ENCODE measurements at places on chromosomes 11 and 22.

- DNase-seq, result no peak
Measured at GRCh38 chr11:66888282-66888681, 31.4 kb downstream of the LRFN4 start.

DNA sequence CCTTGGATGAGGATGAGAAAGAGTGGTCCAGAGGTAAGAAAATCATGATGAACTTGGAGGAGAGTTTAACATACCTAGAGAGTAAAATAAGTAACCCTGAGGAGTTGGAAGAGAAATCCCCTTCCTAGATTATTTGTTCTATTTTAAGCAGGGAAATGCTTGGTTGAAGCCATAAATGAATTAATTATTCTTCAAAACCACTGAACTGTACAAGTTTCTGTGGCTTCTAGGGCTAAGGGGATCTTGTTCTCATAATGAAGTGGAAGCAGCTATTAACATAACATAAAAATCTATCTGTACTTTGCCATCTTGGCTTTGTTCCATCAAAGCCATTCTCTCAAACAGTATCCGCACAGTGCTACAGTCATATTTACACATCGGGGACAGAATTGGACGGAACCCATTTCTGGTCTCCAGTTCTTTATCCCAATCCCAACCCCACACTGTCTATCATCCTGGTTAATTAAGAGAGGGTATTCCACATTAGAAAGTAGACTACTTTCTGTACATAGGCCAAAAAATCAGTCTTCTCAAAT lies 14.5 kb upstream of the ARHGAP42 start:
- DNase-seq, result no peak

GRCh38 chr11:100010393-100010792 lies 676.7 kb upstream of the ARHGAP42 start:
- DNase-seq, result no peak

GRCh38 chr11:74050465-74050864 lies 41.6 kb upstream of the UCP3 start:
- no peak for DNase-seq

DNA sequence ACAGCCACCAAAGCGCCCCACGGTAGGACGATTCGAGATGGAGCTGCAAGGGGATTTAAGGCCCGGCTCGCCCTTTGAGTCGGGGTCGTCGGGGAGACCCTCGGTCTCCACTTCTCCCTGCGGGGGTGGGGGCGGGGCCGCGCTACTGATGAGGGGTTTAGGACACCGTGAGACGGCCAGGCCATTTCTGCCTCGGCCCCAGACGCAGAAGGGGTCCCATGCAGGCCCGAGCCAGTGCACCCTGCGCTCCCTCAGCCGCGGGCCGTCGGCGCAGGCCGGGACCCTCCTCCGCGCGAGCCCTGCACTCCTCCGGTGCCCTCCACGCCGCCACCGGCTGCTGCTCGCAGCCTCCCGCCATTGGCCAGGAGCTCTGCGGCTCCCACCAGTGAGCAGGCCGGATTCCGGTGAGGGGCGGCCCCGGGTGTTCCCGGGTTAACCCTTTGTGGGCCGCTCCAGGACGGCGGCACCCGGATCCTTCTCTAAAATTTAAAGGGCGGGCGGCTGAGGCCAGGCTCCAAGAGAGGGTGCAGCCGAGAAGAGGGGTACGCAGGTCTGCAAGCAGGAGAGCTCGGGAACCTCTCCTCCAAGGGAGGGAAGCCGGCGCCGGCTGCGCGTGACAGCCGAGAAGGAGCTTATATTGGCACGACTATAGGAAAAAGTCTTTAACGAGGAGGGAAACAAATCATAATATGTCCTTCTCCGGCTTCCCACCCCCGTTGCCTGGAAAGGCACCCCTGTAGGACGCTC lies 18.0 kb downstream of the CREB3L1 start:
- DNase-seq, result peak; percentile 66

DNA sequence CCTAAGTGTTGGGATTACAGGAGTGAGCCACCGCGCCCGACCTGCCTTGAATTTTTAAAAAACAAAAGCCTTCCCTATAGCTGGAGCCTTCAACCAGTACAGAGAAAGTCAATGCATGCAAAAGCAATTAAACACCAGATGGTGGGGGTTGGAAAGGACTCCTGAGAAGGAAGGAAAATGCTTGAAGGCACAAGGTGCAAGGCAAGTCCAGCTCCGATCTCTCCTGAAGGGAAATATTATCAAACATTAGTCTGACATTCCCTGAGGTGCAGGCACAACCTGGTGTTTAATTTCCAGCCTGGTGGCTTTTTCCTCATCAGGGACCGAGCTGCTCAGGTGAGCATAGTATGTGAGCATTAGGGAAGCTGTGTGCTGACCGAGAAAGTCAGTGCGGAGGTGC lies 12.9 kb upstream of the RAPSN start:
- DNase-seq, result no peak

- DNase-seq, result no peak
Measured at GRCh38 chr11:36380296-36381014, 84.4 kb downstream of the PRR5L start.

DNA sequence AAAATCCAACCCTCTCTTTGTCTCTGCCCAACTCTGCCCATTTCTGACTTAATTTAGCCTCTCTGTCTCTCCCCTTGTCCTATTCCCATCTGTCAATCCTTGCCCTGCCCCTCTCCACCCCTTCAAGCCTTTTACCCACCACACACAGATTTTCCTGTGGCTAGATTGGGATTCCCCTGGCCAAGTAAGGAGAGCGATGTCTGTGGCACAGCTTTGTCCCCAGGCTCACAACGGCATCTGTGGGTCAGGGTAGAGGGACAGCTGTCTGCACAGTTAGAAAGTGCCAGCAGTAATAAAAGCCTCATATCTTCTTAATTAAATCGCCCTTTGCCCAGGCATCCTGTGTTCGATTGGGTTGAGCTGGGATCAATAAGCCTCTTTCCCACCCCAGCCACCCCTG lies 1.3 kb upstream of the KCNC1 start:
- DNase-seq, result no peak

GRCh38 chr22:39208013-39208680 lies 36.6 kb downstream of the PDGFB start:
- DNase-seq, result no peak

- DNase-seq, result no peak
Measured at GRCh38 chr11:9789910-9790309, 126.0 kb downstream of the SWAP70 start.

GRCh38 chr11:133995066-133995465 lies 38.3 kb upstream of the IGSF9B start:
- no peak for DNase-seq

DNA sequence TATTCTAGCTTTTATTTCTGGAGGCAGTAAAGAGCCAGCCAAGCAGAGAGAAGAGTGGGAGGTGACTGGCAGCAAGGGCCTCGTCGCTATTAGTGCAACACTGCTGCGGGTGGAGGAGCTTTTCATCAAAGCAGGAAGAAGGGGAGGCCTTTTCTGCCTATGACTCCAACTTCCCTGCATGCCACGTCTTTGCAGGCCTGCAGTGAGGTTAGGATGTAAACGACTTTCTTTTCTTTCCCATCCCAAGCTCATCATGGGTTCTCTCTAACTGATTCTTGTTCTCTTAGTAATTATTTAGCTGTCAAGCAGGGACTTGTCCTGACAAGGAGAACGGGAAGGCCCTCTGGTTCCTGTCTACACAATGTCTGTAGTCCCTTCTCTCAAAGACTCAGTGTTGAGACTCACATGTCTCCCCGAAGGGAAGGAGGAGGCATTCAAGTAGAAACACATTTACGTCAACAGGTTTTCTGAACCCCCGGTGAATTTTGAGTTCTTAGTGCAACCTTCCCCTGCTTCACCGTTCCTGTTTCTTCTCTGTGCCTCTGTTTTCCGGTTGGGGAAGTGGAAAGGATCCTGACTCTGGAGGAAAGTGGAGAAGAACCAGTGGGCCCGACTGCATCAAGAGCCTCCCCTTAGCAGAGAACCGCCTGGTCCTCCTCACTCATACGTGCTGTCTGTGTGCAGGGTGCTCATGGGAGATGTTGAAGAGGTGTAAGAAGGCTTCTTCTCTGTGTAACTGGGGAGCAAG lies 56.9 kb downstream of the PACS1 start:
- peak; percentile 41 for DNase-seq

DNA sequence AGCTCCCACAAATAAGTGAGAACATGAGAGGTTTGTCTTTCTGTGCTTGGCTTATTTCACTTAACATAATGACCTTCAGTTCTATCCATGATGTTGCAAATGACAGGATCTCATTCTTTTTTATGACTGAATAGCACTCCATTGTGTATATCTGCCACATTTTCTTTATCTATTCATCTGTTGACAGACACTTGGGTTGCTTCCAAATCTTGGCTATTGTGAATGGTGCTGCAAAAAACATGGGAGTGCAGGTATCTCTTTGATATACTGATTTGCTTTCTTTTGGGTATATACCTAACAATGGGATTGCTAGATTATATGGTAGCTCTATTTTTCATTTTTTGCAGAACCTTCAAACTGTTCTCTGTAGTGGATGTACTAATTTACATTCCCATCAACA lies 13.3 kb downstream of the GVQW3 start:
- no peak for DNase-seq

DNA sequence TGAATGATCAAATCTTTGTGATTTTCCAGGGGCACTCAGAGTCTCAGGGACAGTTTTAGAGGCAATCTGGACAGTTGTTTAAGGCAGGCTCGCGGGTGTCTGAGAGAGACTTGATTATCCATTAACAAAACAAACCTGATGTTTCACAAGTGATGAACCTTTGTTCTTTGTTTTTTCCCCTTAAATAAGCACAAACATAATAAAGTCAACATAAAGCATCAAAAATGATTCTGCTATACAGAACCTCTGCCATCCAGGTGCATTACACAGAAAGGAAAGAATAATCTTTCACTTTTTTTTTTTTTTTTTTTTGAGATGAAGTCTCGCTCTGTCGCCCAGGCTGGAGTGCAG lies 13.2 kb downstream of the BID start:
- no peak for DNase-seq

DNA sequence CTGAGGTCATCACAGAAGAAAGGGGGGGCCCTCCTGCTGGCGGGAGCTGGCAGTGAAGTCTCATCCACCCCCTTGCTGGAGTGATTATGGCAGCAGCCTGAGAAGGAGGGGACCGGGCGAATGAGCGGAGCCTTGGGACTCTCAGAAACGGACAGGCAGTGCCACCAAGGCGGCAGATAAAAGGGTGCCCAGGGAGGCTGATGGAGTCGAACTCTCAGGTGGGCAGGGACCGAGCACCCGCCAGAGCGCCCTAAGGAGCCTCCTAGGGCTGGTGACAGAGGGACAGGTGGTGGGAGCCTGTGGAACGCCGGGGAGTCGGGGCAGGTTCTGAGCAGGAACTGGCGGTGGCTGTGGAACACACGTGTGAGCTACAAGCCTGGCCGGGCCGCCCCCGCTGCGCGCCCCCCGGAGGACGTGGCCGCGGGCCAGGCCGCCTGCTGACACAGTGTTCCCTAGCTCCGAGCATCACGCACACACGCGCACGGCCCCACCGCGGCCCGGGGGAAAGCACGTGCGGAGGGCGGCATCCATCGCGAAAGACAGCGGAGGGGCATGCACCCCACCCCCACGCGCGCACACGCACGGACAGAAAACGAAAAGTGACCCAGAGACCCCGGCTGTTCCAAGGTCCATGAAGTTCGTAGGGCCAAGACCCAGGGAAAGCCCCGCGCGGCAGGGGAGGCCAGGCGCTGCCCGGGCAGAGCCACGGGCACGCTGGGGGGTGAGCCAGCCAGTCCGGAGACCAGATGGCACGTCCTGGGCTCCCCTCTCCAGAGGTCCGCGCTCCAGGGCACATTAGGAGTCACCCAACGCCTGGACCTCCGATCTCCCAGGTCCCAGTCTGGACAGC lies 1.0 kb downstream of the VWCE start:
- peak; percentile 25 for DNase-seq

GRCh38 chr22:25758316-25758715 lies 16.3 kb downstream of the MYO18B start:
- no peak for DNase-seq

DNA sequence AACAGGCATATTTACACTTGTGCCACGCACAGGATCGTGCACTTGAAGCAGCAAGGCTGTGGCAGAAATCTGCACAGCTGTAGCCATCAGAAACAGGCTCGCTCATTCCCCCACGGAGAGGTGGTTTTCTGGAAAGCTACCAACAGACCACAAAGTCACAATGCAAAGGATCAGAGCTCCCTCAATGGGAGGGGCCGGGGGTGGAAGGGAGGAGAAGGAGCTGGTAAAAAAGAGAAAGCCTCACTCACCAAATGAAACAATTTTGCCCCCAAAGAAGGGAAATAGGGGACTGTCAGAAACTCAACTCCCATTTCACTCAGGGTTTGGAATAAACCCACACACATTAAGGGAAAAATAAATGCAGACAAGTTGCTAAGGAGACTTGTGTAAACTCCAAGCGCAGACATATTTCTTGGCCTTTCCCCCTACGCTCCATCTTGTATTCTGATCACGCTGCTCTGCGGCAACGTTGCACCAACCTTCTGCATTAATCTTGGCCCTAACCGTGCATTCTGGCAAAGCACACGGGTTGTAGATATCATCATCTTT lies 43.2 kb upstream of the BLID start:
- no peak for DNase-seq

GRCh38 chr11:111798279-111798678 lies 32.1 kb upstream of the PPP2R1B start:
- DNase-seq, result no peak

GRCh38 chr11:64245797-64246620 lies 734 bp downstream of the PPP1R14B start:
- peak; percentile 68 for DNase-seq

- DNase-seq, result no peak
Measured at GRCh38 chr22:20777420-20778177, 3.7 kb downstream of the SERPIND1 start.

DNA sequence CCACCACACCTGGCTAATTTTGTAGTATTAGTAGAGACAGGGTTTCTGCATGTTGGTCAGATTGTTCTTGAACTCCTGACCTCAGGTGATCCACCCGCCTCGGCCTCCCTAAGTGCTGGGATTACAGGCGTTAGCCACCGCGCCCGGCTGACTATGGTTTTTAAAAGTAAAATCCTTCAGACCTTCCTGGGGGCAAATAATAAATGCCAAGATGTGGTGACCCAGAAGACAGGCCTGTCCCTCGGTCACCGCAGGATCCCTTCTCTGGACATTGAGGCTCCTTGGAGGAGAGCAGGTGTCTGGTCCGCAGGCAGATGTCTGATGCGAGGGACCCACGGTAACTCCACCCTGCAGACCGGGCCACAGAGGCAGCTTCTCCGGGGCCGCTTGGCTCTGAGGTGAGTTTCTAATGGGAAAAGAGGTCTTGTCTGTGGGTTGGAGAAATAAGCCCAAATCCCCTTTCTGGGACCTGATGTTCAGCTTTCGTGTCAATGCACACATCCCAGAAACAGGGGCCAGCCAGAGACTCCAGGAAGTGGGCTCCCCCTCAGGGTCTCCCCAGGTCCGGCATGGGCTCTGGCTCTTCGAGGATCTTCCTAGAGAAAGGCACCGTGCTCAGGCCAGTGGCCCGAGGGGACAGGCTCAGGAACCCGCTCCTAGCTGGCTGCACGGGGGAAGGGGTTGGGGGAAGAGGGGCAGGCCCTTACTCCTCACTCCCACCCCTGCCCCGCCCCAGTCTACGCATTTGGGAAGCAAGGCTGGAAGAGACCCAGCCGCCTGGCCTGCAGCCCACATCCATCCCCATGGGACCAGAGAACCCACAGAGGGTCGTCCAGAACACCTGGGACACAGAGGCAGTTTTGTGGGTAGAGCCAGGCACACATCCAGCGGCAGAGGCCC lies 100.6 kb downstream of the WNT7B start:
- no peak for DNase-seq

- no peak for DNase-seq
Measured at GRCh38 chr11:61830237-61831105, 2.4 kb downstream of the FADS2 start.

Data from stimulated activated CD4-positive, alpha-beta T cell treated with anti-CD3 and anti-CD28 coated beads, Interleukin-2, amount 100 ng/mL, for 48 hours (primary cell).